HT-29 (cell line): ENCODE measurements at places on chromosomes 16 and 17.

DNA sequence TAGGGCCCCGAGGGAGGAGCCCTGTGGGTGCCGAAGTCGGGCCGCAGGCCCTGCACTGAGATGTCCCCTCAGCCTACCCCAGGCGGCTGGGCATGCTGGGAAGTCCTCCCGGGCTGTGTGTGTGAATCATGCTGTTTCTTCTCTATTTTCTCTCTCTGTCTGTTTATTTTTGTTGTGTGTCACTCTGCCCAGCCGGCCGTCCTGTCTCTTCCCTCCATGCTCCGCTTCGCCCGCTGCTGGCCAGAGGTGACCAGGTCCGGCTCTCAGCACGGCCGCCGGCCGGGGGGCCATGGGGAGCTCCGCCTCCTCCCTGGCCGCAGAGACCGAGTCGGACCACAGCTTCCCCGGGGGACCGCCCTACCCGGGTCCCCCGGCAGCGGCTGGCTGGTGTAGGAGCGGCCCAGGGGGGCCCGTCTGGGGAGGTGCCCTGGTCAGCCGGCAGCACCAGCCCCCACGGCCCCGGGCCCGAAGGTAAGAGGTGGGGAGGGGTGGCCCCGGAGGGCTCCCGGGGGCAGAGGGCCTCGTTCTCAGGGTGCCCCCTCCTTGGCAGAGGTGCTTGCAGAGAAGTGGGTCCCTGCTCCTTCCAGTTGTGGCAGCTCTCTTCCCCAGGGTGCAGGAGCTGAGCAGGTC, 12.5 kb downstream of the CAPN15 start:
- DNase-seq, result no peak

GRCh38 chr16:62709794-62710193, 673.6 kb upstream of the CDH8 start:
- no peak for DNase-seq

DNA sequence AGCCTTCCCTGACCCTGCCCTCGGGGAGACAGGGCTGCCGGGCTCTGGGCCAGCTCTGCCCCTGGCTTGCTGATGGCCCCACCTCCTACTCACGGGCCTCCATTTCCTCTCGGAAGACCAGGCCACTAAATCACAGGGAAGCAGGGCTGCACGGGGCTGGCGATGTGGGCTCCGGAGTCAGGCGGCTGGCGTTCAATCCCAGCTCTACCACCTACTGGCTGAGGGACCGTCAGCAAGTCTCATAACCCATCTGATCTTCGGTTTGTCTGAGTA, 113.4 kb downstream of the AMFR start:
- no peak for DNase-seq

DNA sequence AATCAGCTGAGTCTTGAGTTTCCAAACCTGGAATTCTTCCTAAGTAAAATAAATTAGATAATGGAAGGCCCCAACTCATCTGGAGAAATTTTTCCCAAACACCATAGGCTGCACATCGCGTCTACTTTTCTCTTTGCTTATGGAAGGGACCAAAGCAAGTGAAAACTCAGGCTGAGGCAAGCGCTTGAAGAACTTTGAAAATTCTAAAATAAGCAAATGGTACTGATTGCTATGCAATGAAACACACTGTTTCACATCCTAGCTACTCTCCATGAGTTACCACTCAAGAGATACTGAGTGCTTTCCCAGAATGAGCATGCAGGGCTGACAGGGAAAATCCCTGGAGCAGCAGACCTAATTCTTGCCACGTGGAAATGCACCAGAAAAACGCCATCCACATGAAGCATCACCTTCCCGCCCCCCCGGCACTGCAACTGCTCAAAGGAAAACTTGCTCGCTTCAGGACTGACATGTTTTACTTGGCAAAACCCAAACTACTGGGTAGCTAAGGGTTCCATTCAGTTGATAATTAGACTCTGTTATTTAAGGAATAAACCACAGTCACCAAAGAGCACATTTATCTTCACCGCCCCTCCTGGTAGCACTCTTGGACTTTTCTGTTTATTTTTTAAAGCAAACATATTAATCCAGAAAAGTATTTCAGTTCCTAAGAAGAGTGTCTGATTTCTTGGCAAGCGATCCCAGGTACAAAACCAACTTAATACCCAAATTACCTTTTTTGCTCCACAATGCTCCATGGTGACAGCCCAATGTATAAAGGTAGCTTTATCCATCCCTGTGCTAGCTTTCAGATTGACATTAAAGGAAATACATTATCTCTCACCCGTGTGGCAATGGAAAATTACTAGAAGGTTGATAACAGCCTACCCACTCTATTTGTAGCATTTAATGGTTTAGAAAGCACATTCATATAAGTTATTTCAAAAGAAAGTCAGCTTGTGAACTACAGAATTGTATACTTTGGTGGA, 62.5 kb downstream of the WDR59 start:
- DNase-seq, result no peak

- DNase-seq, result no peak
Measured at GRCh38 chr17:67375716-67376115, 1.4 kb upstream of the PITPNC1 start.

GRCh38 chr17:56735842-56736241, 97.9 kb downstream of the C17orf67 start:
- DNase-seq, result no peak

DNA sequence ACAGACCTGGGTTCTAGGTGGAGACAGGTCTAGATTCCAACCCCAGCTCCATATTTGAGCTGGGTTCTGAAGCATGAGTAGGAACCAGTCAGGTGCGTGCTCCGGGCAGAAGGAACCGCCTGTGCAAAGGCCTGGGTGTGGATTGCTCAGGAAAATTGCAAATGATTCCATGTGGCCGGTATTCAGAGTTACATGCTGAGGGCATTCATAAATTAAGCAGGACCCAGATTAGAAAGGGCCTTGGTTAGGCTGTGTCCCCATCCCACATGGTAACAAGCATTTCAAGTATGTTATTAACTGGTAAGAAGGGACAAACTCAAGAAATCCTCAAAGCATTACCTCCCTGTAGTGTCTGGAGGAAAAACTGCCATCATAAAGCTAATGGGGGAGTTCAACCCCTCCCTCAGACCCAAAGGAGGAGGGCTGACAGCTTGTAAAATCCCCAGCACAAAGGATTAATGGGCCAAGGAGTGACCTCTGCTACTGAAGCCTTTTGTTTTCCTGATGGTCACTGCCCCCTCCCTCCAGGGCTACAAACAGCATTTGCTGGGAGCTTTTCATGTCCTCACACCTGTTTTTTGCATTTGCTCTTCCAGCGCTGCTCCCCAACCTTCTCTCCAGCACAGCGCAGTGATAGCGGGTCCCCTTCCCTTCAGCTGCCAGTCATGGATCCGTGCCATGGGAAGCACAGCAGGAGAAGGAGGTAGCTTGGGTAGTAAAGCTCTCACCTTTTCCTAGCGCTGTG, 218.0 kb downstream of the C16orf95 start:
- DNase-seq, result no peak

DNA sequence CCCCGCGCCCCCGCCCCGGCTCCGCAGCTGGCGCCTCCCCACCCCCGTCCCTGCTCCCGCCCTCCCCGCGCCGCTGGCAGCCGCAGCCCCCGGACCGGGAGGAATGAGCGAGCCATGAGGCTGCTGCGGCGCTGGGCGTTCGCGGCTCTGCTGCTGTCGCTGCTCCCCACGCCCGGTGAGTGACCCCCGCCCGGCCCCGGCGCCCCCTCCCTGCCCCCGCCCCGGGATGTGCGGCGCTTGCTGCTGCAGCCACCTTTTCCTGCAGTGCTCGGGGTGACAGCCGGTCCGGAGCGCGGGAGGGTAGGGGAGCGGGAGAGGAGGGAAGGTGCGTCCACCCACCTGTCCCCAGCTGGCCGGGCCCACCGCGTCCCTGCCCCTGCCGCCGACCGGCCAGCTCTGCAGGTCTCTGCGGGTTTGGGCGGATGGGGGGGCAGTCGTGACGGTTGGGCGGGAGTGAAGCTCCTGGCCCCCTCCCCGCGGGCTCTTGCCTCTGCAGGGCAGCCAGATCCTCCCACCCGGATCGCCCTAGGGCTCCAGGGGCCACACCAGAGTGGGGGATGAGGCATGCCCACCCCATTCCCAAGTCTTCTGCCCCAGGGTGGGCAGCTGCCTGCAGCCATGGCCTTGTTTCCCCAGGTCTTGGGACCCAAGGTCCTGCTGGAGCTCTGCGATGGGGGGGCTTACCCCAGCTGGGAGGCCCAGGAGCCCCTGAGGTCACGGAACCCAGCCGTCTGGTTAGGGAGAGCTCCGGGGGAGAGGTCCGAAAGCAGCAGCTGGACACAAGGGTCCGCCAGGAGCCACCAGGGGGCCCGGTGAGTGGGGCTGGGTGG, 513 bp downstream of the ADAM11 start:
- DNase-seq, result no peak

DNA sequence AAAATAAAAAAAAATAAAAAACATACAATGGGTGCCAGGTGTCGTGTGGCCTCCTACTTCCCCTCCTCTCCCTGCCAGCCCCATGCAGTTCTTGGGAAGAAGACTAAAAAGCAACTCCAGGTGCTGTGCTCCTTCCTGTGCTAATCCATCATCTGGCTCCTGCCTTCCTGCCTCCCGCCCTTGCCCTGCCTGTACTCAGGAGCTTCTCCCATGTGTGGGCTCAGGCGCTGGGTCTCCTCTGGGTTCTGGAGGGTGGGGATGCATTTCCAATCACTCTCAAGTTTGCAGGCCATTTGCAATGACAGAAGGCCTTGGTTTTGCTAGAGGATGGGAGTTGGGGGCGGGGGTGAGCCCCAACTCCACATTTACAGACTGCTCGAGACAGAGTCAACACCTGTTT, 122.9 kb downstream of the SDK2 start:
- DNase-seq, result no peak

- no peak for DNase-seq
Measured at GRCh38 chr17:74499992-74500391, 31.3 kb downstream of the CD300LB start.

DNA sequence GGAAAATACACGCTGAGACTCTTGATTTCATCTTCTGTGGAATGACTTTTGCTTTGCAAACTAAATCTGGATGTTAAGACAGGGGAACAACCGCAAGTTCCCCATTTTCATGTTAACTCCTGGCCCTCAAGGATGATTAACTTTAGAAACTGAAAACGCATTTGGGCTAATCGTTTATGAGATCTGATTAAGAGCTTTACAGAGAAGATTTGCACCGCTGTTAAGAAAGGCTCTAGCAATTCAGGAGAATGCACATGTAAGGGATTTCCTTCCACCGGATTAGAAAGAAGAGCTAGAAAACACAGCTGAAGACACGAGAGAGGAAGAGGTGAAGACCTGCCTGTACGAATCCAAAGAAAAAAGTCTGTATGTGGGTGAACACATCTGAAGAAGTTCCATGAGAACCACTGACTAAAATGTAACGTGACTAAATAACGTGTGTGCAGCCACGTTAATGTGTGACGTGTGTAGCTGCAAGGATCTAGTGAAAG, 106.4 kb downstream of the YPEL2 start:
- DNase-seq, result no peak

- DNase-seq, result no peak
Measured at GRCh38 chr17:44200478-44201155, 933 bp upstream of the ATXN7L3 start.

- DNase-seq, result no peak
Measured at GRCh38 chr16:6977916-6978315, 354.7 kb upstream of the RBFOX1 start.

DNA sequence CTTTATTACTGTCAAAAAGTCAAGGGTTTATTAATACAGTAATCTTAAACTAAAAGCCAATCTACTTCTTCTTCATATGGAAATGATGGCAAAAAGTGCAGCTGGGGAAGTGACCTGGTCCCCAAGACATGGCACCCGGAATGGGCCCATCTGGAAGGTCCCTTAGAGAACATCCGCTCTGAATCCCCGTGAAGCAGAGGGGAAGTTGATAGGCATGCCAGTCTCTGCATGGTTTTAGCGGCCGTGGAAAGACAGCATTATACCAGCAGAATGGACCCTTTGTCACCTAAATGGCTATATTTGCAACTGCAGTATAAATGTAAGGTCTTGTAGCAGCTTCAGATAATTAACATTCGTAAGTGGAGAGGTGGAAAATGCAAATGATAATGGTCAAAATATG, 32.4 kb downstream of the COTL1 start:
- no peak for DNase-seq
